ENCODE measurements at places on chromosomes 11 and 22.
A peak's percentile ranks its signal among the peaks of the same experiment; 100 is the strongest.

DNA sequence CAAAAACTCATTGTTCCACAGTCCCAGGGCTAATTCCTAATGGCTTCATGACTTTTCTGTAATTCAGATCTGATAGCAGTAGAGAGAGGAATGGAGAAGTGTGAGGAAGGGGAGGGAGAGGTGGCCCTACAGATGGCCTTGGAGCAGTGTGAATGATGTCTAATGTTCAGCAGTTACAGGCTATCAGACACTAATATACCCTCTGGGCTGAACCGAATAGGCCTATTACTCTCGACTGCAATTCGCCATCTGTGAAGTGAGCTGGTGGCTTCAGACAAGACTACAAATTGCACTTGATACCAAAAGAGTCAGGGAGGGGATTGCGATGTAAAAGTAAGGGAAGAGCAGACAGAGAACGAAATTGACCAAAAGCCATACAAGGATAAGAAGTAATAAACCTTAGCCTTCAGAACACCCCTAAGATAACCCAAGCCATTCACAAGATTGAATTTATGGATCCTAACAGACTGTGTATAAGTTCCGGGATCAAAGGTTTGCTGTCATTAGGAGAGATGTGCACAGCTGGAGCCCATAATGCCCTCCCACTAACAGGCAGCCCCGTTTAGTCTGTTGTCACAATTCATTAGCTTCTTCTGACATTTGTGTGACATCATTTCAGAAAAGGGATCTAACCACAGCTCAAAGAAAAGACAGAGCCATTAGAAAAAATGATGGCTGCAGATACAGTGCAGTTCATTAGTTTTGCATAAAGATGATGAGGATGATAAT lies 642.4 kb upstream of the API5 start:
- DNase-seq, result no peak

- DNase-seq, result peak; percentile 31
Measured at GRCh38 chr11:134725716-134726639, 313.9 kb upstream of the B3GAT1 start.

GRCh38 chr22:16819249-16819648 lies 6.0 kb downstream of the XKR3 start:
- DNase-seq, result no peak

- no peak for DNase-seq
Measured at GRCh38 chr11:43399983-43400630, 41.4 kb downstream of the TTC17 start.

- peak; percentile 25 for DNase-seq
Measured at GRCh38 chr11:36266767-36267166, 22.5 kb downstream of the COMMD9 start.

GRCh38 chr22:30252411-30253204 lies 6.0 kb upstream of the LIF start:
- no peak for DNase-seq

DNA sequence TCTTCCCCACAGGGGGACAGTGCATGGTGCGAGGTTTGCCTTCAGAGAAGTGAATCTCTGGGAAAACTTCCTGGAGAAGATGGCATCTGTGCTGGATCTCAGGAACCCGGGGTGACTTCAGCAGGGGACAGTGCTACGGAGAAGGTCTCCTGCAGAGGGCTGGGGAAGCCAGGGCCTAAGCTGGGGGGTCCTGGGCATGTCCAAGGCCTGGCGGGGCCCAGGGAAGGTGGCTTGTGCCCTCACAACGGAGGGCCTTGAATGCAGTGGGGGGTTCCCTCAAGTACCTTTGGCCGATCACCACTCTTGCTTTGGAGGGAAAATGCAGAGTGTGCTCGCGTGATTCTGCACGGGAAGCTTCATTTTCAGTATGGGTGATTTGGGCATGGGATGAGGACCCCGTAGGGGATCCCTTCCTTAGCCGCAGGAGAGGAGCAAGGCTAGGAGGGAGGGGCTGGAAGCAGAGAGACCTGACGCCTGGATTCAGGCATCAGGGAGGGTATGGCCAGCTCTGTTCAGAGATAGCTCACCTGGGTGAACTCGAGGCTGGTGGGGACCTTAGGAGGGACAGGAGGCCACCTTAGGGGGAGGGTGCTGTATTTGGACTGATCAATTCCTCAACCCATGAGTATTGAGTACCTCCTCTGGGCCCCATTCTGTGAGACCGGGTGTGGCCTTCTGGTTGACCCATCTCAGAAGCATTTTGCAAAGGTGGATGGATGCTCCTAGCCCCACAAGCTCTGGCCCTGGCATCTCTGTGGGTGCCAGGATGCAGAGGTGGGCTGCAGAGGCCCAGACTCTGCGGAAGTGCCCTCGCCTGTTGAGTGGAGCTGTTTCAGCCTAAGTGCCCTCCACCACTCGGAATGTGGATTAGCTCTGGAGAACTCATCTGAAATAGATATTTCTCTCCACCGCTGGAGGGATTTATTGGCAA lies 529.4 kb downstream of the TBC1D22A start:
- DNase-seq, result no peak

DNA sequence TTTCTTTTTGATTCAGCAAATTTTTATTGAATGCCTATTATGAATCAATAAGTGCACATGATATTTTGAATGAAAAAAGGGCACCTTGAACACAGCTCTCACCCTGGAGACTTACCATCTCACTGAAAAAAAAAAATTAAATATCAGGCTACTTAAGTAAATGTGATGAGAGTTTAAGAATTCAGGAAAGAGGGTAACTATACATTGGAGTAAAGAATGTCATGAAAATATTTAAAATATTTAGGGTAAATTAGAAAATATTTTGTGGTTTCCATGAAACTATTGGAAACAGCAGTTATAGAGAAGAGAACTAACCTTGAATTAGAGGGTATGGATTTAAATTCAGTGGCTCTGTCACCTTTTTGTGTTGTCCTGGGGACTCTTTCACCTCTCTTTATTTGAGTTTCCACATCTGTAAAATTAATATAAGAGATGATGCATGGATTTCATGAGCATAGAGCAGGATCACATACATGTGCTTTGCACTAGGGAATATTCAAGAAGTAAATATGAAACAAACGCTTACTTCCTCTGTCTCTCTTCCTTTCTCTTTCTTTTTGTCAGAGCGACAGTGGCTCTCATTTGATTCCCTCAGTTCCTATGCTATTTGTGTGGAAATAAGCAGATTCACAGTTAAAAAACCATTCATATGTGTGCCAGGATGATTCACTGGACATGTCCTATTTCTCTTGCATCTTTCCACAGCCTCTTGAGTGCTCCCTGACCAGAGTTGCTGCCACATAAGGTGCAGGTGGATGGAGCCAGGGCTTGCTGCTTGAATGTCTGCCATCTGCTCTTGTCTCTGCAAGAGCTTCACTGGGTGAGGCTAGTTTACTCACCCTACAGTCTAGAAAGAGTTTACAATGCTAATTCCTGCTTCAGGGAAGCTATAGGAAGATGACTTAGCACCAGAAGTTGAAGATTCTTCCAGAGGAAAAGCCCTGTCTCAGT lies 533.1 kb downstream of the ETS1 start:
- DNase-seq, result no peak

- peak; percentile 22 for DNase-seq
Measured at GRCh38 chr11:57240007-57240406, 3.0 kb upstream of the APLNR start.

DNA sequence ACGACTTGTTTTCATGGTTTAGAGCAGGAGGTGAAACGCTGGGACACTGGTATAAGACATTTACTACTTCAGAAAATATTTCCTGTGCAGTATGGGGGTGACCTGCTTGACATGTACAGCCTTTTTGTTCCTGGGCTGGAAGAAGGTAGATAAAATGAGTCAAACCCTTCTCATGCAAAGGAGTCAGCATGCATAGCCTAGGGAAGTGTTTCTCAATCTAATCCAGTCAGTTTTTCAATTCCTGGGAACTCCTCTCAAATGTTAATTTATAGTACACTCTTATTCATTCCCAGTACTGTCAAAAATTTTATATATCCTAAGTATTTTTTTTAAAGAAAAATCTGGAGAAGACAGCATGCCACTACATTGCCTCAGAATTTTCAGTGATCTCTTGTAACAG lies 154.7 kb upstream of the GUCY1A2 start:
- no peak for DNase-seq

- no peak for DNase-seq
Measured at GRCh38 chr11:64396079-64396591, 37.2 kb downstream of the RPS6KA4 start.

- no peak for DNase-seq
Measured at GRCh38 chr11:60900673-60901404, 5.5 kb downstream of the PRPF19 start.

GRCh38 chr11:74734559-74734925 lies 3.3 kb upstream of the CHRDL2 start:
- no peak for DNase-seq

DNA sequence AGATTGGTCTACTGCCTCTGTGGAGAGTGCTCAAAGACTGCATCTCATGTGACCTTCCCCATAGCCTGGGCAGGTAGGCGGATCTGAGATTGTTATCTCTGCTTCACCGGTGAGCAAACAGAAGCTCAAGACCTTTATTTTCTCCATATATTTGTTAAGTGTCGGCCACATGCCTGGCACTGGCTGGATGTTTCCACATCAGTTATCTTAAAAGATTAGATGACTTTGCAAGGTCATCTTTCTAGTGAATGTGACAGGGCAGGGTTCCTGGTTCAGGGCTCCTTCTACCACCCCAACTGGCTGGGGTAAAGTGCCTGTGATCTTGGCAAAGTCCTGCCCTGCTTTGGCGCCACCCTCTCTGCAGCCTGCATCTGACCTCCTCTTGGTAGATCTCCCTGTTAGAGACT lies 125.0 kb downstream of the CCDC81 start:
- no peak for DNase-seq

- DNase-seq, result no peak
Measured at GRCh38 chr11:66476841-66477251, 3.4 kb upstream of the DPP3 start.

- no peak for DNase-seq
Measured at GRCh38 chr22:48968201-48968959, 859.3 kb downstream of the BRD1 start.

- no peak for DNase-seq
Measured at GRCh38 chr22:31442768-31443489, 43.5 kb downstream of the DRG1 start.

DNA sequence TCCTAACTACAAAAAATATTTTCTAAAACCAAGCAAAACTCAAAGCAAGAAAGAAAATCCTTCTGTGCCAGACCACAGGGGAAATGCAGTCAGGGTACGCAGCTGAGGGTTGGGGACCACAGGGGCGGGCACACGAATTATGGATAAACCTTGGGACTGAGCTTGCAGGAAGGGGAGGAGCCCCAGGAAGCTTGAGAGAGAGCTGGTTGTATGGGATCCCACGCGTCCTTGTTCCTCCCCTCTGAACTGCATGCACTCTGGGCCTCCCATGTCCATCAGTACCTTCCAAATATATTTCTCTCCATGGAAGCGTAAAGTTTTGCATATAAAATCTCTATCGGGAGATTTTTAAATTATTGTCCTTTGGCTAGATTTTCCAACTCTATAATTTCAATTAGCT lies 673.4 kb downstream of the TBC1D22A start:
- DNase-seq, result no peak

DNA sequence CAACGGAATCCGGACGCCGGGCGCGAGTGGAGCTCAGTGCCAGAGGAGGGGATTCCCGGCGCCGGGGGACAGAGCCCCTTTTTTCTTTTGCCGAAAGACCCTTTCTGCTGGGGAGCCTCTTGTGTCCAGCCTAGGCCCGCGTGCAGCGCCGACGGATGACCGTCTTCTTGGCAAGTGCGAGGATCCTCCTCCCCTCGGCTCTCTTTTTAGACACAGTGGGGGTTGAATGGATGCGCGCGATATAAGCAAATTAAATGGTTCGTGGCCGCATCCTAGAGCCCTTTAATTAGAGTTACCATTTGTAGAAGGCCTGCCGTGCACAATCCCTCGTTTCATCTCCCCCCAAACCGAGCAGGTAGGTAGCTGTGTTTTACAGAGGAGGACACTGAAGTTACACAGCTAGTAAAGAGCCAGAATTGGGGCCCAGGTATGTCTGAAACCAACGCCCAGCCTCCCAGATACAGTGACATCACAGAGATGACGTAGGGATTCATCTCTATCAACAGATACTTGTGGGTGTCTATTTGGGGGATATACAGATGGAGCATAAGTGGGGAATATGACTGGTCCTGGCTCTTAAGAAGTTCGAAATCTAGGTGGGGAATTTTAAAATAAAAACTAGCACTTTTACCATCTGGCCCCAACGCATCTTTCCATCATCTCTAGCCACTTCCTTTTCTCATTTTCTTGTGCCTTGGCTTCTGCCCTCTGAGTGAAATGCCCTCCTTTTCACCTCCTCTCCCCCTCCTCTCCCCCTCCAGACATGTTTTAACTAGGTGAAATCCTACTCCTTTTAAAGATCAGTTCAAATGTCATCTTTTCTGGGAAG lies 875 bp downstream of the TCP11L1 start:
- peak; percentile 40 for DNase-seq

- DNase-seq, result no peak
Measured at GRCh38 chr11:36443661-36444060, 66.4 kb downstream of the TRAF6 start.

GRCh38 chr11:119774172-119774763 lies 45.3 kb upstream of the NECTIN1 start:
- DNase-seq, result no peak

DNA sequence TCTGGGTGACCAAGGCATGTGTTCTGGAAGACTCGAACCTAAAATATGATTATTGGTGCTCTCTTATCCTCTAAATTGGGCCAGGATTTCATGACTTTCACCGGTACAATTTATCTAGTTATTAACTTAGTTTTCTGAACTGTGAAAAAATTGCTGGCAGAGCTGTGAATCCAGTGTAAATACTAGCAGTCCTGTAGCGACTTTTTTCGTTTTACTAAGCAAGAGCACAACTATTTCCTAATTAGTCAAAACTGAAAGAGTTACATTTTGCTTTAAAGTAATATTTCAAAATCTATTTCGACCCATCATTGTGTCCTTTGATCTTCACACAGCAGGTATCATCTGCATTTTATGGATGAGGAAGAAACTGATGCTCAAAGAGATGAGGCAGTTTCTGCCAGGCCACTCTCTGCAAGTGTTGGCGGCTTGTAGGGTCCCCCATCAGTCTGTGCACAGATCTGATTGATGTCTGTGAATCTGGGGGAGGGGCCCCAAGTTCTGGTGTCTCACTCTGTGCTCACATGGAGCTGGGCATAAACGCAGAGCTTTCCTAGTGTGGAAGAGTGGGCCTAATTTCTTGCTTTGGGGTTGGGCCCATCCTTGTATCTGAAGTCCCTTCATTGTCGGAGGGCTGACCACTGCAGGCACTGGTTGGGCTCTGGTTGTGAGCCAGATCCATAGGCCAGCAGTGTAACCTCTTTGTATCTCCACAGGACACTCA lies 1.4 kb upstream of the TRMT2A start:
- DNase-seq, result no peak

- no peak for DNase-seq
Measured at GRCh38 chr22:23055449-23056179, 14.7 kb upstream of the GNAZ start.

GRCh38 chr11:5690736-5691135 lies 1.1 kb downstream of the TRIM22 start:
- DNase-seq, result no peak

GRCh38 chr22:21697880-21698279 lies 32.1 kb downstream of the PPIL2 start:
- DNase-seq, result no peak

Data from Ammon's horn (tissue), 1 donor.